ENCODE measurements at places on chromosomes 13 and 19. TPM values are rescaled to one million over a fixed set of nuclear protein-coding genes. Genes with fewer than 3 reads are reported as not detected.
A peak's percentile ranks its signal among the peaks of the same experiment; 100 is the strongest.

CYP4F8 gene
- 14.9 TPM for total RNA-seq

ZSWIM9 gene
- total RNA-seq: 4.1 TPM

INAFM1 gene
- total RNA-seq: 11.4 TPM

GRCh38 chr19:51333836-51334460 is 8.0 kb downstream of the VSIG10L start:
- no peaks in the 10 kb centered on the region for H3K4me1 ChIP-seq
- no peak overlapping the region for H3K4me3 ChIP-seq
- H3K27ac ChIP-seq: no peak overlapping the region

DNA sequence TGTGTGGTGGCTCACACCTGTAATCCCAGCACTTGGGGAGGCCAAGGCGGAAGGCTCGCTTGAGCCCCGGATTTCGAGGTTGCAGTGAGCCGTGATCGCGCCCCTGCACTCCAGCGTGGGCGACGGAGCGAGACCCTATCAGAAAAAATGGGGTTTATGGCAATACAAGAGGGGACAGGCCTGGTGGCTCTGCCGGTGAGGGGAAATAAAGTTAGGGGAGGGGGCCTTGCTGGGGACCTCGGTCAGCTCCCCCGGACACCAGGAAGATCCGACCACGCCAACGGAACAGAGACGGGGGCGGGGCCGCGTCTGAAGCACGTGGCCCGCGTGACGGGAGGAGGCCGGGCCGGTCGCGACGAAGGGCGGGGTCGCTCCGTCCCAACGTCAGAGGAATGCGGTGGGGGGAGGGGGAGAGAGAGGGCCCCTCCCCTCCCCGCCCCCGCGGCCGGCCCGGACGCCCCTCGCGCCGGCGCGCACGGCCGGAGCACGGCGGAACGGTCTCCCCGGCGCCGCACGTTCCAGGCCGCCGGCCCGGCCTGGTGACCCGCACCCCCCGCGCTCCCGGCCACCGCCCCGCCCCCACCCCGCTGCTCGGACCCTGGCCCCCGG is 1.9 kb upstream of the HNRNPL start:
- peak; percentile 96 for DNase-seq
- H3K4me3 ChIP-seq: peak overlapping the region; percentile 80
- H3K36me3 ChIP-seq: peaks cover 5% of the 10 kb centered on the region
- H3K4me1 ChIP-seq: peaks cover 14% of the 10 kb centered on the region
- peak overlapping the region; percentile 98 for H3K27ac ChIP-seq

- peak within 1 kb of the TSS; percentile 5 for H3K4me3 ChIP-seq
- no peaks in the 10 kb centered on the region for H3K36me3 ChIP-seq
- H3K4me1 ChIP-seq: peaks cover 8% of the 10 kb centered on the region
- no peak within 1 kb of the TSS for H3K27ac ChIP-seq
- DNase-seq: no peak
- H3K27me3 ChIP-seq: peaks cover 71% of the 10 kb centered on the region
Observed at GRCh38 chr13:78603240-78603957, at the start of gene POU4F1. Gene POU4F1 (minus strand): TSS chr13:78603552. CDS start chr13:78603326, 226 bp downstream.

DNA sequence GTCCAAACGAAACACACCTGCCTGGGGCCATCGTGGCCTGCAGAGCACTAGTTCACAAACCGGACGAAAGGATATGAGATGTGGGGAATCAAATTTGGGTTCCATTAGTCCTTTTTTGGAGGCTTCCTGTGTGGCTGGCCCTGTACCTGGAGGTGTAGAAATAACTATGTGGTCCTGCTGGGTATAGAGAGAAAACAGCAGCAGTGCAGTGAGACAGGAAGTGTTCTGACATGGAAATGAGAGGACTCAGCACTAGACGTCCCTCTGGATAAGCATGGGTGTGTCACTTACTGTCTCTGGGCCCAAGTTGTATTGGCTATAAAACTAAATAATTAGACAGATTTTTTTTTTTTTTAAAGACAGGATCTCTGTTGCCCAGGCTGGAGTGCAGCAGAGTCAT is 12.3 kb downstream of the KDELR1 start:
- H3K27ac ChIP-seq: no peak overlapping the region
- peaks cover 15% of the 10 kb centered on the region for H3K36me3 ChIP-seq
- no peaks in the 10 kb centered on the region for H3K4me1 ChIP-seq

- DNase-seq: no peak
- H3K27ac ChIP-seq: no peak overlapping the region
- H3K36me3 ChIP-seq: no peaks in the 10 kb centered on the region
- H3K27me3 ChIP-seq: no peaks in the 10 kb centered on the region
- H3K4me1 ChIP-seq: no peaks in the 10 kb centered on the region
Observed at GRCh38 chr19:13615890-13616289, 109.6 kb upstream of the CACNA1A start.

GRCh38 chr19:5914358-5914774 is 312 bp downstream of the CAPS start:
- H3K27me3 ChIP-seq: no peaks in the 10 kb centered on the region
- H3K27ac ChIP-seq: peak overlapping the region; percentile 71
- no peak for DNase-seq
- peaks cover 6% of the 10 kb centered on the region for H3K36me3 ChIP-seq
